NCI-H2029 treated with DMSO at 0.1 percent for 48 hours (cell line): ENCODE measurements at places on chromosomes 7 and 10.

DNA sequence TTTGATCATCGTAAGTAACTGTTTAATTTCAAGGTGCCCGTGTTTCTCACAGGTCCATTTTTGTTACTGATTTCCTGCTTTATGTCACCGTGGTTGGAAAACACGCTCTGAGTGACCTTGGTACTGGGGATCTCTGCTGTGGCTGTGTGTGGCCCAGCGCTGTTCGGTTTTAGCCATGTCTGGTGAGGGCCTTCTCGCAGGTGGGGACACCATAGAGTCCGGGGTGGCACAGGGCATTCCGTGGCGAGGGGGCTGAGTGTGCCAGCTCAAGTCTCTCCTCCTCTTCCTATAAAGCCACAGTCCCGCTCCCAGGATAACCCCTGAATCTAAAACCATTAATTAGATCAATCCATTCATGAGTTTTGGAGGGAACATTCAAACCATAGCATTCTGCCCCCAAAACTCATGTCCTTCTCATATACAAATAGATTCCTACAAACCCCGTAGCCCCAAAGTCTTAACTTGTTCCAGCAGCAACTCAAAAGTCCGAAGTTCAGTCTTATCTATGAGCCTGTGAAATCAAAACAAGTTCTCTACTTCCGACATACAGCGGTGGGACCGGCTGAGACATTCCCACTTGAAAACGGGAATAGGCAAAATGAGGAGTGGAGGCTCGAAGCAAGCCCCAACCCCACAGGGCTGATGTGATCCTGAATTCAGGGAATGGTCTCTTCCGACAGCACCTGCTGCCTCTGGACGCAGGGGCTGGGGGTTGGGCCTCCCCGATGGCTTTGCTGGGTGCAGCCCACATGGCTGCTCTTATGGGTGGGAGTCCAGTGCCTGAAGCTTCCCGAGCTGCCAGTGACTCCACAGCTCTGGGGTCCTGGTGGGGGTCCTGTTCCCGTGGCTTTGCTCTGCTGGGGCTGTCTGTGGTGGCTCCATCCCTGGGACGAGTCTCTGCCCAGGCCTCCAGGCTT is 55.0 kb upstream of the NKX6-2 start:
- DNase-seq = no peak

DNA sequence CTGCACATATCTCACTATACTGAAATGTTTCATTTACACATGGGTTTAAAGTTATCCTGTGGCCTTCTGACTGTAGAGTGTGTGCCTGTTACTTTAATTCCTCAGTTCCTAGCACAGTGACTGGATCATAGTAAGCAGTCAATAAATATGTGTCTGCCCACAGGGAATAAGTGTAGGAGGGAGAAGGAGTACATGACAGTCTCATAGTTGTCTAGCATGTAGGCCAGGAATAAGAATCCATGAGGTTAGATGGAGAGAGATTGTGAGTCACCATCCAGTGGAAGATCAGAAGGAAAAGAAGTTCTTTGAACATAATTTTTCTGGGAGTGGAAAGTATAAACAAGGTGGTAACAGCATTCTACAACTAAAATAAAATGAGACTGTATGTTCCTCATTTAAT is 36.6 kb upstream of the SEMA3A start:
- no peak for DNase-seq

DNA sequence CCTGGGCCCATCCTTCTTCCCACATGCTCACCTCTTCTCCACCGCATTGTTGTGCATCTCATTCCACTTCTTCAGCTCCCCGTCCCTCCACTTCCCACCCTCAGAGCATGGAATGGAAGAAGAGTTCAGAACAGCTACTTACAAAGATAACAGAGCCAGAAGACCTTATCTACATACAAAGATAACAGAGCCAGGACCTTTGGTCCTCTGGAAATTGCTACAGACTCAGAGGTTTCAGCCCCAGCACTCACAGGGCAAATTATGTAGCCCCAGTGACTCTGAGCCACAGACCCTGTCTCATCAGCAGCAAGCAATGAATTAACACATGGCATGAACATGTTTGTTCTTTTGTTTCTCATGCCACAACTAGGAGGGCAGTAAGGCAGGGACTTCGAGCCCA is 28.7 kb upstream of the SLC29A3 start:
- no peak for DNase-seq

DNA sequence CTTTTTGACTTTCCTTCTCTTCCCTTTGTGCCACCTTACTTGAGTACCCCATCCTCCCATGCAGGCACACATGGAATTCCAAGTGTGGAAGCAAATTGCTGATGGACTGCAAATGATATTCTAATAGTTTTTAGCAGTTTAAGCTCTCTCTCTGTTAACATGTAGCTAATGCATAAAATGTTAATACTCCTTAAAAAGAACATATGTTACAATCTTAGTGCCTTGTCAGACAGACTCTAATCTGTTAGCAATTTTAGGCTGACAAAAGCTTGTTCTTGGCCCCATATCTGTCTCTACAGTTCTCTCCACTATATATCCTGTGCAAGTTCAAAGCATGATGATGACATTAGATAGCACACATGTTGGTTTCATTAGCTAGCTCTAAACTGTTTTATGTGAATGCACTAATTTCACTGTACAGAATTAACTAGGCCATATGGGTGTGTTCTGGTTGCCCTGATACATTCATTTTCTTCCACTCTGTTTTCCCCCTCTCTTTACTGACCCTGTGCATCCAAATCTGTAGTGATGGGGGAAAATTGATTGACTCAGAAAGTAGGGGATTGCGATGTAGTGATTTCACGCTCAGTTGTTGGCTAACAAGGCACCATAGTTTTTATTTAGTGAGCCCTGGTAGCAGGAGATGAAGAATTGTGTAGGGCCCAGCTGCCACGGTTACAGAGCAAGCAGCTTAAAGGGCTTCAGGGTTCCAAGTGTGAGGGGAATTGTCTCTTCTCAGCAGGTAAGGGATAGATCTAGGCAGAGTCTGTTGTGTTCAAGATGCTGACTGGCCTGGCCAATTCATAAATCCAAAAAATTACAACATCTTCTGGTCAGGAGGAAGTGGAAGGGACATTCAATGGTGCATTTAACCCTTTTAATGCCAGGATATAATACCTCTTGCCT is 114.6 kb upstream of the FZD1 start:
- no peak for DNase-seq

GRCh38 chr10:29749150-29749549 is 114.4 kb upstream of the SVIL start:
- DNase-seq = no peak

- no peak for DNase-seq
Measured at GRCh38 chr10:130573446-130573845, 437.3 kb downstream of the GLRX3 start.

DNA sequence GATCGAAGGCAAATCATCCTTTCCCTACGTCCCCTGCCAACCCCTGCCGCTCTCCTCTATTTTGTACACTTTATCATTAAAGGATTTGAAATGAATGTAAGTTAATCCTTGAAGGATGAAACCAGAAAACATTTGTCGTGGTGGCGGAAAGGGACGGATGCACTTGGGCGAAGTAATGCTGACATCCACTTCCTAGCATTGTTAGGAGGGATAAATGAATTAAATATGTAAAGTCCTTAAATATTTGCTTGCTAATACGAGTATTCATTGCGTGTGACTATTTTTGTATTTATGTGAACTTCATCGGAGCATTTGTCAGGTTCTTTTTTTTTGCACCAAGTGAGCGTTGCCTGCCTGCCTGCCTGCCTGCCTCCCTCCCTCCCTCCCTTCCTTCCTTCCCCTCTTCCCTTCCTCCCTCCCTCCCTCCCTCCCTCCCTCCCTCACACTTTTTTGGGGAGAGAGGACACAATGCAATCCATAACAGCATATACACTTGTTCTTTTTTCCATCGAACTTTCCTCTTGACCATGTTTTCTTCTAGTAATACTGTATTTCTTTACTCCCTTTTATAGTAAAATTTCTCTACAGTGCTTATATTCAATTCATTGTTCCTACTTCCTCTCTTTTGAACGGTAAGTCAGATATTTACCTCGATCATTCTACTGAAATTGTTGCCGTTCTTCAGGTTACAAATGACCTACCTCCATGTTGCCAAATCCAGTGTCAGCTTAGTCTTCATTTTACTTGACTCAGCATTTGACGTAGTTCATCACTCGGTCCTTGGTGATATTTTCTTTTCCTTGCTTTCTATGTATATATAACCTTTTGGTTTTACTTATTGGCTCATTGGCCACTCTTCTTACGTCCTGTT is 831 bp downstream of the CCDC7 start:
- peak; percentile 5 for DNase-seq

DNA sequence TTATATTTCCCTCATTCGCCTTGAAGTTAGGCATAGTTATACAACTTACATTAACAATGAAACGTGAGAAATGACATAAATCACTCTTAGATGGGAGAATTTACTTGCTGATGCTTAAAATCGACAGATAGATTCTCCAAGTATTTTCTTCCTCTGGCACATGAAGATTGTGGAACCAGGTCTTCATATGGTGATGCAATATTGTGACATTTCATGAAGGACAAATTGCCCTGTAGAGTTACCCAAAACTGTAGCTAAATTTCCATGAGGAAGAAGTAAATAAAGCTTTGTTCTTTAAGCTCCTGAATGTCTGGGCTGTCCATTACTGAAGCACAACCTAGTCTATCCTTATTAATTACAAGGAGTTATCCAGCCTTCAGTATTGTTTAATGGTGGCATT is 353.1 kb downstream of the THSD7A start:
- no peak for DNase-seq

DNA sequence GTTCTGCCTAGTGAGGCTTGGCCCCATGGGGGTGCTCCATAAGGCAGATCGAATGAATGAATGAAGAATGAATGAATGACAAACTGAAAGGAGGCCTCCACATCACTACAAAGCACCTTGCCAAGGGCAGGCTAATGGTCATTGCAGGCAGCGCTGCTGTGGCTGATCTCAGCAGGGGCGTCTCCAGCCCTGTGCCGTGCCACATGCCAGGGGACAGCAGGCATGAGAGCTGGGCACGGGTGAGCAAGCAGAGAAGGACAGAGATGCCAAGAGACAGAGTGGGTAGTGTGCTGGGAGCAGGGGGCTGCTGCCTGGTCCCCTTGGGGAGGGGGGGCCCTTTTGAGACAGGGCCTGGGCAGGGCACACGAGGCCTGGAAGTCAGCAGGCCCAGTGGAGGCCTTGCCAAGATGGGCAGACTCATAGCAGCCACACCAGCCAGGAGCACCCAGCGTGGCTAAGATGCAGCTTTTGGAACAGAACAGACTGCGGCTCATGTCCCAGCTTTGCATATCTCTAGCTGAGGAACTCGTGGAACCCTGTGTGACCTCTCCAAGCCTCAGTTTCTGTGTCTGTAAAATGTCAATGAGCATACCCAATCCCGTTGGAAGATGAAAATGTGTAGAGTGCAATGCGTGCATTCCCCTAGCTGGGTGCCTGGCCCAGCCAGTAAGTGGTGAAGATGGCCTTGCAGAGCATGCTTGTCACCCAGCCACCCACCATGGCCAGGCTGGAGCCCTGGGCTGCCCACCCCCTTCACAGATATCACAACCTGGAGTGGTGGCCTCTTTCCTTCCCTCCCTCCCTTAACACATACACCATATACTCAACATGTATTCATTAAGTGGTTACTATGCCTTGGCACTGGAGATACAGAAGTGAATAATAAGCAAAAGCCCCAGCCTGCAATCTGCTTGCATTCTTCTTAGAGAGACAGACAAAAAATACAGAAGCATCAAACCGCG is 61.1 kb upstream of the LRRC18 start:
- DNase-seq = no peak

- no peak for DNase-seq
Measured at GRCh38 chr7:15577600-15577999, 15.8 kb upstream of the AGMO start.

DNA sequence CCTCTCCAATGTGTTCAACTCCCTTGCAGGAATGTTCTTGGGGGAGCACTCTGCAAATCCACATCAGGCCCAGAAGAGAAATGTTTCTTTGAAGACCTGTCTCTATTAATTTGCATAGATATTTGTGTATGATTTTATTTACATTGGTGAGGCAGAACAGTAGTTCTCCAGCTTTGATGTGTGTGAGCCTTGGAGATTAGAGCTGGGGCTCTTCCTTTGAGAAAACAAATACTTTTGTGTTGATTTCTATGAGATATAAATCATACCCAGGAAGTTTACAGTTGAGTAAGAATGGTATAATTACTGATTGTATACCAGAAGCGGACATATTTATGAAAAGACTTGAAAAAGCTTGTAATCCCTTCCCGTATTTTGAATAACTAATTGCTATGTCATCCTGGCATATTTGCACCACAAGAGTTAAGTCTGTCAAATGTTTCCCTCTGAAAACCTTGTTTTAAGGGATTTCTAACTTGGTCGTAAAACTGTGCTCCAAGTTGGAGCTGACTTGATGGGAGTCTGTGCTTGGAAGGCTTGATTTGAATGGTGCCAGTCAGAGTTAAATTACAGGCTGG is 468.5 kb downstream of the LRMDA start:
- DNase-seq = no peak

DNA sequence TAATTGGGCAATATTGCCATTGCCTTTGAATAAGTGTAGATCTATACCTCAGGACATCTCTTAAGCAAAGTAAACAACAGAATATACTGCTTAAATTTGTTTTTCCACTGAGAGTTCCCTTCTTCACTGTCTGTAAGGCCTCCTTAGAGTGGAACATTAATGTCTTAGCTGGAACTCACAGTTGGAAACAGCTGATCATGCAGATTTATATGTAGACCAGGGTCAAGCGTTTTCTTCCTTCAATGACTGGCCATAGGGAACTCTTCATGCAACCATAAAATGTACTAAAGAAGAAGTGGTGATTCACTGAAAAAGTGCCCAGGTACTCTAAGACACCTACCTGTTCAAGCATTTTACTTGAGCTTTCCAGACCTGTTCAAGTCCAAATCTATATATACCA is 18.3 kb upstream of the TBX20 start:
- no peak for DNase-seq

- no peak for DNase-seq
Measured at GRCh38 chr10:88395677-88396076, 187.4 kb downstream of the RNLS start.

DNA sequence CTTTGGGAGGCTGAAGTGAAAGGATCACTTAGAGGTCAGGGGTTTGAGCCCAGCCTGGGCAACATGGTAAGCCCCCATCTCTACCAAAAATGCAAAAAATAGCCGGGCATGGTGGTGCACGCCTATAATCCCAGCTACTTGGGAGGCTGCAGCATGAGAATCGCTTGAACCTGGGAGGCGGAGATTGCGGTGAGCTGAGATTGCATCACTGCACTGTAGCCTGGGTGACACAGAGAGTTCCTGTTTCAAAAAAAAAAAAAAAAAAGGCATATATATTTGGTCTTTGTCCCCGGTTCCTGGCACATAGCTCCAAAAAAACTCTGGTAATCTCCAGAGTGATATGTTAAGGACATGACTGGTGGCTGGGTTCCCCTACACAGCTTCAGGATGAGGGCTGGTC is 147.3 kb downstream of the SEC23IP start:
- DNase-seq = no peak
